ENCODE measurements at places on chromosomes 7 and 10.

GRCh38 chr7:37450035-37450434 is 1.4 kb upstream of the ELMO1 start:
- DNase-seq, result no peak

DNA sequence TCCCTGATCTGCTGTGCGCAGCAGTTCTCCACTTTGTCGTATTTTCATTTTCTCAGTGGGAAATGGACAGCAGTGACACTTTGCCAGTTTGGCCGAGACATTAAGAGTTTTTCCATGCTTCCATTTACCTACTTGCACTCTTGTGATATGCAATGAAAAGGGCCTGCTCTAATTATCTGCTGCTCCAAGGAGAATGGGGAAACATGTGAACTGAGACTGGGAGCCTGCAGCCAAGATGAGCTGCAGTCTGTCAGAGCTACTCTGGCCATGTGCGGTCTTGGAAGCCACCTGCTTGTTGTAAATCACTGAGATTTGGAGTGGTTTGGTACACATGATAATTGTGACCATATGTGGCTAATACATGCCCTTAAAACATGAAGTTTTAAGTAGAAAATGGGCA is 586.6 kb upstream of the POT1 start:
- peak; percentile 89 for DNase-seq

DNA sequence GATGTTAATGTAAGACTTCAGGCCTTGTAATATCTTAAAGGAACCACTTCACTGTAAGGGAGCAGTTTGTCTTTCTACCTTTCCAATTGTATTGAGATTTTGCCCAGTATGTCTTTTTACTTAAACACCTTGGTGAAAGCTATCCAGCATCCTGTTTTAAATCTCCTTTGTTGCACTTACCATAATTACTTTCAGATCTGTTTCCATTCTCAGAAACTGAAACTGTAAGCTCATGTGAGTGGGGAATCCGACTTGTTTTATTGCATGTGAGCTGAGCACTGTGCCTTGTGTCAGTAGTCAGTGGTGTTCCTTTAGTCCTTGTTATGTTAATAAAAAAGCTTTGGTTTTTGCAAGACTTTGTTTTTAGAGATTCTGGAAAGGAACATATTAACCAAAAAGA is 42.2 kb downstream of the BMPR1A start:
- DNase-seq, result no peak

DNA sequence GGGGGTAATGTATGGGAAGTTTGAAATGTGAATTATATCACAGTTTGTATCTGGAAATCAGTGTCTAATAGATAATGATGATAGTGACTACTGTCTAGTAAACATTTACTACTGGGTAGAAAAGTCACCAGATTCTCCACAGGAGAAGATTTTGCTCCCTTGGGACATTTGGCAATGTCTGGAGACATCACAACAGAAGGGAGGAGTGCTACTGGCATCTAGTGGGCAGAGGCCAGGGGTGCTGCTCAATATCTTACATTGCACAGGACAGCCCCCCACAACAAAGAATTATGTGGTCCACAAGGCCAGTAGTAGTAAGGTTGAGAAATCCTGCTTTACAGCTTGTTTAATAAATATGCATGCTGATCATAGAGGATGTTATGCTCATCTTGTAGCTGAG is 92.3 kb upstream of the PRPS1L1 start:
- no peak for DNase-seq

GRCh38 chr7:7664291-7664690 is 23.7 kb downstream of the UMAD1 start:
- no peak for DNase-seq

DNA sequence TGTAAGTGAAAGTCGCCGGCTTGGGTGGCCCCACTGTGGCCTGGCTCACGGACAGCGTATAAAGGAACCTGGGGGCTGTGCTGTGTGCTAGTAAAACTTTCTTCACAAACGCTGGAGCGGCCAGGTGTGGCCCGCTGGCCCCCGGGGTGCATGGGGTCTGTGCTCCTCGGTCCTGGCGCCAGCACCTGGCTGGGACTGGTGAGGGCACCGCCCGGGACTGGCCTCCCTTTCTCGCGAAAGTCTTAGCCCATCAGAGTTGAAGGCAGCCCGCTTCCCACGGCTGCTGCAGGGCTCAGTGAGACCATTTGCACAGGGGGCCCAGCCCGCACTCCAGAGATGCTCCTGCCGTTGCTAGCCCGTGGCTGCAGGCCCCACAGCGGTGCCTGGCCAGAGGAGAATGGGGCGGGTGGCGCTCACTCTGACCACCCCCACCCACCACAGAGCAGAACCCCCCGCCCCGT is 5.8 kb downstream of the PWWP2B start:
- DNase-seq, result no peak

DNA sequence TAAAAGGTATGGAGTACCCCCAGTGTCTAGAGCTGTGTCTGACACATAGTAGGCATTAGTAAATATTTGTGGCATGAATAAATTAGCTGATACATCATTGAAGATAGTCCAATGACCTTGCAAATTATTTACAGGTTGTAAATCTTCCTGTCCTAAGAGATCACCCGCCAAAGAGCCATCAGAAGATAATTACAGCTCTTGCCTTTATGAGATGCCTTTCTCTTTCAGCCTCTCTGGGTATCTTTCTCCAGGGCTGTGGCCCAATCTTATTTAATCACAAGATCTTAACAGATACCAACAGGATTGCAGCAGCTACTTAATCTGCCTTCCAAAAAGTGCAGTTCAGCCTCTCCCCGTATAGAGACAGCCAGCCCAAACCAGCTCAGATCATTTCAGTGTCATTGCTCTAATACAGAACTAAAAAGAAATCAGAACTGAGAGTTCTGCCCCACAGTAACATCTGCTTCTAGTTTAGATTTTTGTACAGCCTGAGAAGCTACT is 41.5 kb downstream of the MYOF start:
- no peak for DNase-seq

- no peak for DNase-seq
Measured at GRCh38 chr7:65975814-65976445, 6.1 kb downstream of the GUSB start.

DNA sequence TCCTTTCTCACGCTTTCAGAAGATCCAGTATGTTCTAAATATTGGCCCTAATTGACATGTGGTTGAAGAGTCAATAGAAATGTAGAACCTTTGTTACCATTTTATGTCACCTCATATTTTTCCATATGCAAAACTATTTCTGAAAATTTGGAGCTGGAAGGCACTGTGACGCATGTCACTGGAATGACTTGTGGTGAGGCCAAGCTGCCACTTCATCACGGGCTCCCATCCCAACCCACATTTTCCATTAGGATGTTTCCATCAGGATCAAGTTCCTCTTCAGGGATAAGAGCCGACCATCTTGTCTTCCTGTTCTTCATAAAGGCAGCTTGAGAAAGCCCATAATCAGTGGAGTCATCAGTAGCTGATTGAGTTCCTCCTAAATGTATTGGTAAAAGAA is 1241.7 kb downstream of the GATA3 start:
- DNase-seq, result no peak

- DNase-seq, result no peak
Measured at GRCh38 chr7:36232971-36233550, 80.0 kb downstream of the EEPD1 start.

GRCh38 chr10:75588031-75588430 is 156.6 kb downstream of the LRMDA start:
- no peak for DNase-seq

- DNase-seq, result no peak
Measured at GRCh38 chr10:125147971-125148439, 12.4 kb downstream of the CTBP2 start.
